ENCODE measurements at places on chromosomes 13 and 19.

GRCh38 chr13:37586164-37586563 is 12.4 kb downstream of the POSTN start:
- DNase-seq: no peak

DNA sequence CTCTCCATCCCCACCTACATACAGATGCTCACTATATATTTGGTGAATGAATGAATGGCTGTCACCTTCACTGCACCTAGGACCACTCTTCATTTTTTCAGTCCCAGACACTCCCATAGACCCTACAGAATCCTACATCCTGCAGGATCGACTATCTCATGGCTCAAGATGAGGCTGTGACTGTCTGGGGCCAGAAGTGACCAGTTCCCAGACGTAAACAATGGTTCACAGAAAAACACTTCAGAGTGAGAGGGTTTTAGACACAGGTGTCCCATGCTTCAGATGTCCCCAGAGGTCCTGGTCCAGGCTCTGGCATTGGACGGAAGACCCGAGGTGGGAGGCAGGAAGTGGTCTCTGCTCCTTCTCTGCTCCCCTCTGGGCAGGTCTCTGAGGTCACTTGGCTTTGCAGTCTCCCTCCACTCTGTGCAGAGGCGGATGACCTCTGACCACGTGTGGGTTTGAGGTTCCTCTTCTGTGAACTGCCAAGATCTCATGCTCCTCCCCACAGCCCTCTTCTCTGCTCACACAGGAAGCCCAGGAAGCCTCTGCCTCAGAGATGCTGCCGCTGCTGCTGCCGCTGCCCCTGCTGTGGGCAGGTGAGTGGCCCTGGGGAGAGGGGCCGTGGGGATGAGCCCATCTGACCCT is 24.9 kb downstream of the SIGLEC7 start:
- no peak for DNase-seq

DNA sequence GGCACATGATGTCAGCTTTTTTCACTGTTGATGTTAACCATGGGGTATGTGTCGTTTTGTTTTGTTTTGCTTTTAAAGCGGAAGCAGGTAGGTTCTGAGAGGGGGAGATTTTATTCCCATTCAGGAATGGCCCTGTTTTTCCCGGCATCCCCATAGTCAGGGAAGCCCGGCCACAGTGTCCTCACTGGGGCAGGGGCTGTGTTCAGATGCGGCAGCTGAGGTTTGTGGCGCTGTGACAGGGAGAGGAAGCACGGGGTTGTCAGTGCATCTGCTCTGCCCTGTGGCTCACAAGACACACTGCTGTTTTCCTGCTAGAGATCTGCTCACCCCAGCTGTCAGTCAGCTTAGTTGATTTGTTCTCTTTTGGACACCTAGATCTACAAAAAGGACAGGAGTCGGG is 27.6 kb downstream of the ANKRD27 start:
- DNase-seq: no peak

GRCh38 chr19:54100561-54100960 is at the start of gene OSCAR:
TSS of gene OSCAR (minus strand) at chr19:54100803. CDS start at chr19:54100792, 11 bp downstream.
- no peak for DNase-seq

GRCh38 chr19:30269638-30270037 is 102.5 kb upstream of the ZNF536 start:
- DNase-seq: no peak

GRCh38 chr13:23325191-23325590 is 108.3 kb downstream of the SACS start:
- no peak for DNase-seq

DNA sequence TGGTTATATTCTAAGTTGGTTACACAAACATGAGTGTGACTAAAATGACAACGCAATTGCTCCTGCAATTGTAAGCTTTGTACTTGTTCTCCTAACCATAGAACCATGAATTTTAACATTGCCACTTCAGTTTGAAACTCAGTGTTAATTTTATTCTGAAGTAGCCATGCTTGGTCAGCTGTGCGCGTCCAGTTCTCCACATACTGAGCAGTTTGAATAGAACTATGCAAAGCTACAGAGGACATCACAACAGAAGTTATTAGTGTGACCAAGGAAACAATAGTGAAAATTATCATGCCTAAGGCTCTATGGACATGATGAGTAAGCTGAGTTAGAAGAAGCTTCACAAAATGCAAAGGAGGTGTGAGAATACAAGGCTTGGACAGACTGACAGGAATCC is 19.6 kb upstream of the ZNF100 start:
- DNase-seq: no peak

DNA sequence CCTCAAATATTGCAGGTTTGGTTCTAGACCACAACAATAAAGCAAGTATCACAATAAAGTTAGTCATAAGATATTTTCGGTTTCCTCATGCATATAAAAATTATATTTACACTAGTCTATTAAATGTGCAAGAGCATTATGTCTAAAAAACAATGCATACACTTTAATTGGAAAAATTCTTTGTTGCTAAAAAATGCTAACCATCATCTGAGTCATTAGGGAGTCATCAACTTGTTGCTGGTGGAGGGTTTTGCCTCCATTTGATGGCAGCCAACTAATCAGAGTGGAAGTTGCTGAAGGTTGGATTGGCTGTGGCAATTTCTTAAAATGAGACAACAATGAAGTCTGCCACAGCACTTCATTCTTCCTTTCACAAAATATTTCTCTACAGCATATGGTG is 422.3 kb upstream of the GPC6 start:
- DNase-seq: no peak

DNA sequence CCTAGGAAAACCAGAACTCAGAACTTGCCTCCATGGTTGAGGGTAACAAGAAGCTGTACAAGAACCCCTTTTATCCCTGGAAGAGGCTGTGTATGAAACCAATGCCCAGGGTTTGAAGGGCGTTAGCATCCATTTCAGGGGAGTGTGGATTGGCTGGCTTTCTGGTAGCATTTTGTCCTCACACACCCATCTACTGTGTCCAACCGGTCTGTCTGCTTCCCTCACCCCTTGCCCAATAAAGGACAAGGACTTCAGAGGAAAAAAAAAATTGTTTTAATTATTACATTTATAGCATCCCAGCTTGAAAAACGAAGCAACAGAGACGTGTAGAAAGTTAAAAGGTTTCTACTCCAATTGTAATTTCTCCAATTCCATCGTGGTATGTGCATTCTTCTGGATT is 2.7 kb upstream of the CYP4F8 start:
- DNase-seq: no peak

GRCh38 chr13:51613535-51613934 is 29.3 kb downstream of the WDFY2 start:
- no peak for DNase-seq

DNA sequence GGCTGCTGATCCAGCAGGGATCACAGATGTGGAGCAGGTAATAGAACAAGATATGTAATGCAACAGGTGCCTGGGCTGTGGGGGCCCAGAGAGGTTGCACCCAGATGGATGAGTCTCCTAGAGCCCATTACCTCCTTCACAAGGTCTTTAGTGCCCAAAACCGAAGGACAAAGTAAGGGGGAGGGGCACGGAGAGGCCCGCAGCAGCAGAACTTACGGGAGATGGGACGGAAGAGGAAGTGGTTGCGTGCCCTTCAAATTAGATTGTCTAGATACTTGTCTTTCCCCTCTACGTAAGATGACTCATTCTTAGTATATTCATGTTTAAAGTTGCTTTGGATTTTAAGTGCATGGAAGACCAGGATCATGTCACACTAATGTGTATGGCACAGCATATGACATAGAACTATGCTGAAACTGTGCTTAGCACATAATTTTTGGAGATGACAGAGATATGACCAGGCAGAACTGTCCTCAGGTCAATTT is 5.7 kb upstream of the MRPS31 start:
- no peak for DNase-seq

DNA sequence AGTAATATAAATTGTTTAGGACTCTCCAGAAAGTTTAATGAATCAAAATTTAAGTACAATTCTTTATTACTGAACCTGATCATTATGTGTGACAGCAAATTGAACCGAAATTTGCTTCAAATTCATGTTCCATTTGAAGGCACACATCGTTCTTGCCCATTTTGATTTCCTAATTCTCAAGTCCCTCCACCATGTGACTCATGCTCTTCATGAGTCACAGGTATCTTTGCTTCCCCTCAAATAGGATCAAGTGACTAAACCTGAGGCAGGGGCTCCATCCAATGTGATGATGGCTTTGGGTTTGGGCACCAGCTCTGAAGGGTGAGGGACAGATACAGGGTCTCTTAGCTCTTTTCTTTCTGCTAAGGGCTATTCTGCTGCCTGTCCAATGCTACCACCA is 86.1 kb downstream of the THSD1 start:
- DNase-seq: no peak

DNA sequence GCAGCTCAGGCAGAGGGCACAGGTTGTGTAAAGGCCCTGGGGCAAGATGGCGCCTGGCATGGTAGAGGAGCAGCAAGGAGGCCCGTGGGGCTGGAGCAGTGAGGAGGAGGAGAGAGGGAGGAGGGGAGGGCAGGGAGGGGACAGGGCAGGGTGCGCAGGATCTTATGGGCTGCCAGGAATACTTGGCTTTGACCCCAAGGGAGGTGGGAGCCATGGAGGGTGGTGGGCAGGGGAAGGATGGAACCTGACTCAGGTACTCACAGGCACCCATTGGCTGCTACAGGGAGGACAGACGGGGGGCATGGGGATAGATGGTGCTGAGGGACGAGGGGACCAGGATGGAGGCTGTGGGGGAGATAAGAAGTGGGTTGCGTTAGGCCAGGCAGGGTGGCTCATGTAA is 3.3 kb downstream of the TNFAIP8L1 start:
- no peak for DNase-seq

DNA sequence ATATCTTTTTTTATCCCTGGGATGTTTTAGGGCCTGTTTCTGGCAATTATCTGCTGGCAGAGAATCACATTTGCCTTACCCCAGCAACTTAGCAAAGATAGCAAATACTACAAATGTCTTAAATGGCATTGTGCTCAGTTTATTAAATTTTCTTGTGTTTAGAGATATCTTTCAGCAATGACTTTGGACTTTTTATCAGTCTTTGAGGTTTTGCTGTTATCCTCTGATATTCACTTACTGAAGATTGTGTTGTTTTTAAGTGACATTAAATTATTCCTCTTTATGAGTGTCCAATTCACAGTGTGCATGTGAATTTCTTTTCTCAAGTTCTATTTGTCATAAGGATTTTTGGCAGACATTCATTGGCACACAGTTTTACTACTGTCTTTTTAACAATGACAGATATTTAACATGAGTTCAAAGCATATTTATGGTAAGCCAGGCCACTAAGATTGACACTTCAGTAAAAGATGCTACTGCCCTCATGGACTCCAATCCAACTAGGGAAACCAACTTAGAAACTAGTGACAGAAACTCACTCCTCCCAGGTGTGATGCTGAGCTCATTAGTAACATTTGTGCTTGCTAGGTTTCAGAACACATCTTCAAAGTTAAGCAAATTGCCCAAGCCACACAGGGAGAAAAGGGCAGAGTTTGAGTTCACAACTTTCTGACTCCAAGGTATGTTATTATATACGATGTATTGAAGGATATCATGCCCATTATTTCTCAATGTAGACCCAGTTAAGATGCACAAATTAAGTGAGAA is 481.9 kb downstream of the GPC6 start:
- no peak for DNase-seq

DNA sequence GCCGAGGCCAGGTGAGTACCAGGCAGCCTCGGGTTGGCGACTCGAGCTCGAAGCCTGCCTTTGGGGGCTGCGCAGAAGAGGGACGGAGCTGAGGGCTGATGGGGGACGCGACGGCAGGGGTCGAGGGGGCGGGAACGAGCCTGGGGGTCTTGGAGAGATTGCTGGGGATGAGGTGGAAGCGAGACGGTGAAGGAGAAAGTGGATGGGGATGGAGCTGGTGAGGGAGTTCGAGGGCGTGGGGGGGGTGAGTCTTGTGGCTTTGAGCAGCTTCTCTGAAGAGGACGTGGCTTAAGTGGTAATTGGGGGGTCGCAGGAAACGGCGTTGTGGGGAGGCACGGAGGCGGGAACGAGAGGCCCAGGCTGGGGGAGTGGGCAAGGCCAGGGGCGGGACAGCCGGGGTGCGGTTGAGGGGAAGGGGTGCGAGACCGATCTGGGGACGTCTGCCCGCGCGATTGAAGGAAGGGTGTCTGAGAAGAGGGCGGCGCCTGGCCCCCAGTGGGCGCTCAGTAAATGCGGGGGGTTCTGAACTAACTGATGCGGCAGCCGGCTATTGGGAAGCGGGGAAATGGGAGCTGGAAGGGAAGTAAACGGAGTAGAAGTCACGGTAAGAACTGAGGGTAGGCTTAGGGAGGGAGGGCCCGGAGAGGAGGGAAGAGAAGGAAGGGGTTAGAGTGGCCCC is 426 bp downstream of the MYO9B start:
- no peak for DNase-seq

DNA sequence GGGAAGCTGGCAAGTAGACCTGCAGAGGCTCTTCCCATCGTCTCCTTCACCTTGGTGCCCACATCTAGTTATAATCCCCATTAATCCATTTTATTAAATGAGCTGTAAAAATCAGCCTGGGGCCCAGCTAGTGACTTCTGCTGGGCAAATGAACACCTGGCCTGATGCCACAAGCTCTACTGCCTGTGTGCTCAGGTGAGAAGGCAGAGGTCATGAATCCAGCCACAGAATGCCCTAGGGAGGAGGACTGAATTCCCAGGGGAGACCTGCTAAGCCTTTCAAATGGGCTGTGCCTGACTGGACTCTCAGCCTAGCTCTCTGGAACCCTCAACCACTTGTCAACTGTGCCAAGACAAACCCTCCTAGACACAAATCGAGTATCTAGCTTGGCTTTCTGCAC is 74.0 kb downstream of the PDS5B start:
- DNase-seq: no peak

DNA sequence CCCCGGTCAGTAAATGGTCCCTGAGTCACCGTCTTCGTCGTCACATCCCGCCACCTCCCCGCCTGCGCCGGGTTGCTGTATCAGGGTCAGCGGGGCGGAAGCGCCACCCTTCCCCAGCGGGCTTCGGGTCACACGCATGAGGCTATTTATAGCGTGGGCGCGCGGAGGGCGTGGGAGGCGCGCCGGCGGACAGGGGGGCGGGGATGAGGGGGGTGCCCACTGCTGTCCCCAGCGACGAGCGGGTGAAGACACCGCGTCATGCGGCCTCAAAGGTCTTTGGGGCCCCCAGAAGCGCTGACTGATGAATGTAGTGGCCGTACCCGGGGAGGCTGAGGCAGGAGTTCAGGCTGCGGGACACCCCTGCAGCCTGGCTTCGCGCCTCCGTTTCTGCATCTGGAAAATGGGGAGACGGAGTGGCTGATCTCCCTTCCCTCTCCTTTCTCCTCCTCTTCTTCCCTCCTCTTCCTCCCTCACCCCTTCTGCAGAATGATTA is 7.9 kb downstream of the UNC13A start:
- no peak for DNase-seq

- no peak for DNase-seq
These were observed 1.5 kb downstream of the ERF start for GRCh38 chr19:42253245-42254088.

Data from NCI-H774 (cell line).